ENCODE measurements at places on chromosomes 12 and 14.

DNA sequence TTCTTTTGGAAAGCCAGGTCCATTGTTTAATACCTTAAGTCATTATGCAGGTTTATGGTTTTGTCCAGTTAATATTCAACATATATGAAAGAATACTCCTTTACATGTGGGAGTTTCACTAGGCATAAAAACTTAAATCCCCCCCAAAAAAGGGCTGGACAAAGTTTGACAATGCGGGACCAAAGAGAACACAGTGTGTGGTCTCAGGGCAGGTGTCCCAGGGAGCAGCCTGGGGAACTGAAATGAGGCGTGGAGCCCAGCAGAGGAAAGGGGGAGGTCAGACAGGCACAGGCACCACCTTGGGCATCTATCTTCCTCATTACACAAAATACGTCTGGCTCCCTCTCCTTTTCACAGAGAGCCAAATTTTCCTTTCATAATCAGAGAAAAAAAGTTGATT, 22.5 kb downstream of the PKP2 start:
- DNase-seq, result no peak

- DNase-seq, result peak; percentile 23
Observed at GRCh38 chr12:67068761-67069450, 200.3 kb upstream of the CAND1 start.

DNA sequence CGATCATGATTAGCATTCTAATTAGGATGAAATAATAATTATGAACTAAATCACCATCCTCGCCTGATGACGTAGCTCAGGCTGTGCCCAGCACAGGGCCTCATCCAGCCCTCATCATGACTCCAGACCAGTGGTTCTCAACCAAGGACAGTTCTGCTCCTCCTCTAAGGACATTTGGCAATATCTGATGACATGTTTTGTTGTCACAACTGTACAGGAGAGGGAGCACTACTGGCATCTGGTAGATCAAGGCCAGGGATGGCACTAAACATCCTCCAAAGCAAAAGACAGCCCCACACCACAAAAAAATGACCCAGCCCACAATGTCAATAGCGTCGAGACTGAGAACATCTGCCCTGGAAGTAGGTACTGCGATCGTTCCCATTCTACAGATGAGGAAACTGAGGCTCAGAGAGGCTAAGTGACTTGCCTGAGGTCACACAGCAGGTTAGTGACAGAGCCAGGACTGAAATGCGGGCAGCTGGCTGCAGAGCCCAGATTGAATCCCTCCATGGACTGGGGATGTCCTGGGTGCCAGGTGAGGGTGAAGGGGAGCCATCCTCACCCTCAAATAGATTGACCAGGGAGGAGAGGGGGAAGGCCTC, 15.5 kb downstream of the TRPV4 start:
- no peak for DNase-seq

GRCh38 chr14:23321572-23322547, 603 bp downstream of the PABPN1 start:
- DNase-seq, result no peak

GRCh38 chr14:71240171-71240570, 332.9 kb downstream of the PCNX1 start:
- DNase-seq, result peak; percentile 64

- no peak for DNase-seq
Observed at GRCh38 chr12:12901158-12901791, 9.9 kb downstream of the GPRC5A start.

GRCh38 chr12:50059440-50060119, 2.2 kb downstream of the ASIC1 start:
- DNase-seq, result no peak

DNA sequence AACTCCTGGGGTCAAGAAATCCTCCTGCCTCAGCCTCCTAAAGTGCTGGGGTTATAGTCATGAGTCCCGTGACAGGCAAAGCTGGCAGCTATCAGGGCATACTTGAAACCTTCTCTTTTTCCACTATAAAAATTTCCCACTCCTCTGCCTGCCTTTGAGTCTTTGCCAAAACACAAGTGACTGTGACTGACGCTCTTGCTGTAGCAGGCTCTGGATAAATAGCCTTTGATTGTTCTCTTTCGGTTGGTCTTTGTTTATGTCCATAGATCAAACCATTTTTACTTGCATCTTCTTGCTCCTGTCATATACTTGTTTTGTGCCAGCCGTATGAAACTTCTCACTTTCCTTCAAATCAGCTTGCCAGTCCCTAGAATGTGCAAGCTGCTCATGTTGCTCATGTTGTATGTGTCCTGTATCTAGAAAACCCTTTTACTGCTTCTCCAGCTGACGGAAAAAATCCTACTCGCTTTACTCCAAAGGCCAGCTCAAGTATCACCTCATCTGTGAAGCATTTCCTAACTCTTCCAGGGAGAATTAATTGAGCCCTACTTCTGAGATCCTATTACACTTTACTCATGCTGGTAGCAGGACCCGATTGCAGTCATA, 73.1 kb downstream of the RESF1 start:
- DNase-seq, result peak; percentile 29

DNA sequence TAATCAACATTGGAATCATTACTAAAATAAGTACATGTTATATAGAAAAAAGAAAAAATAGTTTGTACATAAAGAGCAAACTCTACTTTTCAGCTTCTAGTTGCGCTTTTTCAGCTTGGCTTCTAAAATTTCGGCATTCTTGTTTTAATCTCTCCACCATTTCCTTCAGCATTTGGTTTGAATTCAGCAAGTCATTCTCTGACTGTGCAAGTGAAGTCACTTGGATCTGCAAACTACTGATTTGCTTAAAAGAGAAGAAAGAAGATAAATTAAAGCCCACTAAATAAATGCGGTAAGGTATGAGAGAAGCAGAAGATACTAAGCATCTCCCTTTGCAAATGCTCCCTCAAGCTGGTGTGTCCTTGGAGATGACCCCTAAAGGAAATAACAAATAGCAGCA, 126.3 kb downstream of the CEP83 start:
- DNase-seq, result no peak

DNA sequence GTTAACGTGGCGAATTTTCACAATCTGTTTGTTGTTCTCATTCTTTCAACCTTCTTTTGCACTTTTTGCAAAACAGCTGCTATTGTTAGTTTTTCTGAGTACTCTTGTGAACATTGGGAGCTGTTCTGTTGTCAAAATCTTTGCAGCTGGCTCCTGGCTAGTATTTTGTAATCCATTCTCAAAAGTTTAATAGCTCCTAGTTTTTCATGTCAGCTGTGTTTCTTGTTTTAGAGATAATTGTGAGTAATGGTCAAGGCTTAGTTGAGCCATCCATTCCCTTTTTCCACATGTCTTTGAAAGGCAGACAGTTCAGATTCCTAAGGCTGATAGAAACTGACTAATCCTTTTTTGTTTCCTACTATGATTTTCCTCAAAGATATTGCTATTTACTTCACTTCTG, 39.1 kb upstream of the CRADD start:
- peak; percentile 24 for DNase-seq

- no peak for DNase-seq
Observed at GRCh38 chr14:100072783-100073346, 7.6 kb downstream of the EVL start.

GRCh38 chr14:92599811-92600210, 86.2 kb downstream of the RIN3 start:
- DNase-seq, result no peak

GRCh38 chr14:89649451-89650075, 232.5 kb upstream of the FOXN3 start:
- no peak for DNase-seq

DNA sequence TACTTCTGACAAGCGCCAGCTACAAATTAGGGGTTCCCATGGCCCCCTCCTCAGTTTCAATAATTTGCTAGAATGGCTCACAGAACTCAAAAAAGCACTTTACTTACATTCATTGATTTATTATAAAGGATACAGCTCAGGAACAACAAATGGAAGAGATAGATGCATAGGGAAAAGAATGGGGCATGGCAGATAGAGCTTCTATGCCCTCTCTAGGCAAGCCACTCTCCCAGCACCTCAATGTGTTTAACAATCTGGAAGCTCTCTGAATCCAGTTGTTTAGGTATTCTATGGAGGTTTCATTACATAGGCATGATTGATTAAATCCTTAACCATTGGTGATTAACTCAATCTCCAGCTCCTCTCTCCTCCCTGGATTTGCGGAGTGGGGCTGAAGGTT, 184.5 kb upstream of the DAAM1 start:
- peak; percentile 14 for DNase-seq

- no peak for DNase-seq
Observed at GRCh38 chr12:109737126-109737525, 23.5 kb downstream of the FAM222A start.

DNA sequence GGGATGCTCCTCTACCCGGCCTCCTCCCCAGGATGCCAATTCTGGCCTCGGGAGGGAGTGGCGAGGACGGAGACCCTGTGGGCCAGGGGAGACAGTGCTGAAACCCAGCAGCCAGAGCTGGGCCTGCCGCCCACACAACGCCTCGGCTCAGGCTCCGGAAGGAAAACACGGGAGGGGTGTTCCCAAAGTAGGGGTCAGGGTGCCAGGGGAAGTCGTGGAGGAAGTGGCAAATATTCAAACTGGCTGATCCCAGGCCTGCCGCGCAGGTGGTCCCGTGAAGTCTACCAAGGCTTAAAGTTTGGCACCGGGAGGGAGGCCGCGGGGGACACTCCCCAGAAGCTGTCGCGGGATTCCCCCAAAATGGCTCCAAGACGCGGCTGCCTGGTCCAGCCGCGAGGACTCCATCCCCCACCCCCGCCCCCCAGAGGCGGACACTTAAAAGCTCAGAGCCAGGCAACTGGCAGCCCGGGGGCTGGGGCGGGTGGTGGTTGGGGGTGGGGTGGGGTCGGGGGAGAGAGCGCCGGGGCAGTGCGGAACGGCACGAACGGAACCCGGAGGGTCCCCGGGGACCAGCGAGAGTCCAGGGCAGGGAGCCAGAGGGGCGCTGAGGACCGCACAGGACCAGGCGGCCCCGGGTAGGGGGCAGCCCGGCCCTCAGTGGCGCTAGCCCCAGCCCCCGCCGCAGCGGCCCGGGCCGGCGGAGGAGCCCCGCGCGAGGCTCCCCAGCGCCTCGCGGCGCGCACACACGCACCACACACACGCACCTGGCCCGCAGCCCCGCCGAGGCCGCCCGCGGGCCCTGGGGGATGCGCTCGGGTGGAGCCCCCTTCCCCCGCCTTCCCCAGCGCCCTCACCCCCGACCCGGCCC, 20.0 kb downstream of the BEGAIN start:
- no peak for DNase-seq

DNA sequence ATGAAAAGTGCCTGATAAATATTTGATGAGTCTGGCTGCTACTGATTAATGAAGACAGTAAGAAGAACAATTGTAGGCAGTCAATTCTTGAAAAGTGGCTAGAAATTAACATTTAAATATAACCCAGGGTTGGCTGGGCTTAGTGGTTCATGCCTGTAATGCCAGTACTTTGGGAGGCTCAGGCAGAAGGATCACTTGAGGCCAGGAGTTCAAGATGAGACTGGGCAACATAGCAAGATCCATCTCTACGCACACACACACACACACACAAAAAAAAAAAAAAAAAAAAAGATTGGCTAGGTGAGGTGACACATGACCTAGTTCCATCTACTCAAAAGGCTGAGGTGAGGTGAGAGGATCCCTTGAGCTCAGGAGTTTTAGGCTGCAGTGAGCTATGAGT, 7.9 kb upstream of the PLBD1 start:
- no peak for DNase-seq

DNA sequence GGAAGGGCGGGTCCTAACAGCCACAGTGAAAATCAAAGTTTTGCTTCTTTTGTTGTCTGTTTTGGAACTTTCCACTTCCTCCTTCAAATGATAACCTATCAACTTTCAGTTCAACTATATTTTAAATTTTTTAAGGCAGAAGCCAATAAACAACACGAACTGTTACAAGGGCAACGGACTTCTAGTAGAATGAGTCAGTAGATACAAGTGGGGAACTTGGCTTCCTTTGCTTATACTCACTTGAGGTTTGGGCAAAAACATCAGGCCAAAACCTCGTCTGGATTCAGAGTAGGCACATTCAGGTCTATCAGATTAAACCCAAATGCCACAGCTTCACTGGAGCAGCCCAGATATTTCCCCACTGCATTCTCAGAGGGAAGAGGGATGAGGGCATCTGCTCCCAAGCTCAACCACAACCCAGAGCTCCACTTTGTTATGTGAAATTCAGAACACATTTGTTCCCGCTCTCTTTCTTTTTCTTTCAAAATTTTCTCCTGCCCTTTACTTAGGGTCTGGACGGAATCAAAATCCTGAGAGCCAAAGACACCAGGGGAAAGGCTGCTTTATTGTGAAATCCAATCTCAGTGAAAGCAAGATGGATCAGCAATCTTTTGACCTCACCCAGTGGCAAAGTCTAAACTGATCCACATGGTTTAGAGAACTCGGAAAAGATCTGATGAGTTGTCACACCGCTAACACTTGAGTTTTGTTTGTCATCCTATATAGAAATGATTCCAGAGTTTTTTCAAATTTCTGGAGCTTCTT, 152.5 kb upstream of the BTG1 start:
- no peak for DNase-seq

- DNase-seq, result no peak
Observed at GRCh38 chr14:26963711-26964110, 365.9 kb upstream of the NOVA1 start.

DNA sequence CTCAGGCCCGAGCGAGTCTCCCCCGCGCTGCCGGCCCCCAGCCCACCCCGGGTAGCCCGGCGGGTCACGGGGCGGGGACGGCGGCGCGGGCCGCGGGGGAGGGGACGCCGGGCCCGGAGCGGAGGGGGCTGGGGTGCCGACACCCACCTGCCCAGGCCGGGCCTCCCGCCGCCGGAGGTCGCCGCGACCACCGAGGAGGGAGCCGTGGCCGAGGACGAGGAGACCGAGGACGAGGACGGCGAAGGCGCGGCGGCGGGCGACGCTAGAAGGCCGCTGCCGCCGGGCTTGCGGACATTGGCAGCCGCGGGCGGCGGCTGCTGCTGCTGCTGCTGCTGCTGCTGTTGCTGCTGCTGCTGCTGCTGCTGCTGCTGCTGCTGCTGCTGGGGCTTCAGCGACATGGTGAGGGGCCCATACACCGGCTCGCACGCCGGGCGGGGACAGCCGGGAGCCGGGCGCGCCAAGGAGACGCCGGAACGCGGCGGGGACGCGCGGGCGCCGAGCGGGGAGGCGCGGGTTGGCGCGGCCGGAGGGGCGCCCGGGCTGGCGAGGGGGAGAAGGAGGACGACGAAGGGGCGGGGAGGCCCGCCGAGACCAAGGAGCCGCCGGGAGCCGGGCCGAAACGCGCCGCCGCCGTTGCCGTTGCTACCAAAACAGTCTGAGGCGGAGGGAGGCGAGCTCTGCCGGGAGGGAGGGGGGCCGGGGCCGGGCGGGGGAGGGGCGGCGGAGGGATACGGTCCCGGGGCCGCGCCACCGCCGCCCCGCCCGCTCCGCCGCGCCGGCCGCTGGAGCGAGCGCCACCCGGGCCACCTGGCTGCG, at the start of gene ATXN2:
TSS of gene ATXN2 (minus strand) at position 679 of the 816 bp plus-strand sequence. CDS start at position 398, 281 bp downstream.
- no peak for DNase-seq

GRCh38 chr12:126537961-126538530, 1472.8 kb downstream of the AACS start:
- DNase-seq, result no peak

- DNase-seq, result no peak
Observed at GRCh38 chr14:49886523-49886922, 6.4 kb upstream of the ARF6 start.

DNA sequence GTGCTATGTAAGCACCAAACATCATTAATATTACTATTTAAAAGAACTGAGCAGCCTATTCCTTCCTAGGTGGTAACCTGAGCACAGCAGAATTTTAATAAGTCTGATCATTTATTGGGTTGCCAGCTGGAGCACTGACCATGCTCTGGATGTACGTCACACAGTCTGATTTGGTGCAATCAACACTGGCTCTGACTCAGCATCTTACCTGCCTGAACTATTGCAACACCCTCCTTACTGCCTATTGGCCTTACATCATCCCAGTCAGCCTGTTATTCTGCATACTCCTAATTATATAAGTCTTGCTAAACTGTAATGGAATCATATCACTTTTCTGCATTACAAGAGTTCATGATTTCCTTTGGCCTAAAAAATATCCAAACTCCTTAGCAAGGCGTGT, 149.7 kb downstream of the PTPRO start:
- DNase-seq, result no peak

Measured in right lung (tissue), 10 donors.